ENCODE measurements at places on chromosomes 7 and 10.

DNA sequence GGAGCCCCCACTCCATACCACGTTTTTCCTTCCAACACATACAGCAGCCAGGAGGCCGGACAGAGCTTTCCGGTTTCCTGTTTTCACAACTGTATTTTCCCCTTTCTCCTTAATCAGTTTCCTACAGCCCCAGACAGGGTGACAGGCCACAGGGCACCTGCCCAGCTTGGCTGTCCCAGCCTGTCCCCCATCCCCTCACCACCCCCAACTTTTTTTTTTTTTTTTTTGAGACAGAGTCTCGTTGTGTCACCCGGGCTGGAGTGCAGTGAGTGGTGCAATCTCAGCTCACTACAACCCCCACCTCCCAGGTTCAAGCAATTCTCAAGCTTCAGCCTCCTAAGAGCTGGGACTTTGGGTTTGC, 10.3 kb upstream of the HSPB1 start:
- no peak for DNase-seq

GRCh38 chr10:102408131-102408727, 10.4 kb downstream of the PSD start:
- DNase-seq, result no peak

DNA sequence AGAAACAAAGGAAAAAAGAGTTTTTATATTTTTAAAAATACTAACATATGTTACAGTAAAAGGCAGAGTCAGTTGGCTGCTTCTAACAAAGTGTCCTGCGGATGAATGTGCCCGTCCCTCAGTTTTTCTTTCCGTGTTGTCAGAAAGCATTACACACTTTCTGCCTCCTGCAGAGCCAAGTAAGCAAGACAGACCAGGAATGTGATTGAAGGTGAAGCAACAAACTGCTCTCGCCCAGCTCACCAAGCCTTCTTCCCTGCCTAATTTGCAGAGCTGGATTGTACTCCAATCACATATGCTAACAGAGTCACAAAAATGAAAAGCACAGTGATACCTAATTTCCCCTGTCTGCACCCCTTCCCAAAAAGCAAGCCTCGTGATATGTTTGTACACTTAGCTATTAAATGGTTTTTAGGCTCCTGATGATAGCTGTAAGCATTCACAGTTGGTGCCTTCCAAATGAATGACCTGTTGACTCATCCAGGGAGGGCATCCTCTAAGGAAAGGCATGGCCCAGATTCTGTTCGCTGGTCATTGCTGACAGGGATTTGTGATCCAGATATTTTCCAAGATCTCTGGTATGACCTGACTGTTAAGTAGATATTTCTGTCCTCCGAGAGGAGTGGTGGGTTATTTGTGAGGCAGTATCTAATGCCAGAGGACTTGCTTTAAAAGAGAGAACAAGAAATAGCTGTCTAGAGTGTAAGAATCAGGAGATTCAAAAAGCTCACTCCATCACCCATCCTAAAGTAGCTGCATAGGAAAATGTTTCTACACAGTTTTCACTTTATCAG, 187.3 kb upstream of the PLXDC2 start:
- DNase-seq, result no peak

DNA sequence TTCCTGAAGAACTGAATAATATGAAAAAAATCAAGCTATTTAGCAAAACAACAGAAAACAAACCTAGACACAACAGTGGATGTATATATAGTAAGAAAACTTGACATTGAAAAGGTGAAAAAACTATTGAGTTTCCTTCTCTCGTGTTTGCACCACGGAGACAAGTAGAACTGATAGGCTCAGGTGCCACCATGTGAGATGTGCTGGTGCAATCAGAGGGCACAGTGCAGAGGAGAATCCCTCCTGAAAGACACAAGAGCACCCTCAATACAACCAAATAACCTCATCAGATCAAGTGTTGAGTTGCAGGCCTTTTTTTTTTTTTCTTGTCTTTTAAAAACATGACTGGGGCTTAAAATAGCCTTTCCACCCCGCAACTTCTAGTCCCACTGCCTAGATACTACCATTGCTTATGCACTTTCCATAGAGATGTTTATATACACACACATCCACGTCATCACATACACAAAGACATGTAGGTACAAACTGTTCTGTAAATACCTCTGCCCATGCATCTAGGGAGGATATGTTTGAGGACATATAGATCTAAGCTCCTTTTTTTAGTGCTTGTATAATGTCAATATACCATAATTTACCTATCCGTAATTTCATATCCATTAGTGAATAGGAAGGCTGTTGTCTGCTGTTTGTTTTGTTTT, 54.1 kb downstream of the UBE2H start:
- DNase-seq, result no peak

DNA sequence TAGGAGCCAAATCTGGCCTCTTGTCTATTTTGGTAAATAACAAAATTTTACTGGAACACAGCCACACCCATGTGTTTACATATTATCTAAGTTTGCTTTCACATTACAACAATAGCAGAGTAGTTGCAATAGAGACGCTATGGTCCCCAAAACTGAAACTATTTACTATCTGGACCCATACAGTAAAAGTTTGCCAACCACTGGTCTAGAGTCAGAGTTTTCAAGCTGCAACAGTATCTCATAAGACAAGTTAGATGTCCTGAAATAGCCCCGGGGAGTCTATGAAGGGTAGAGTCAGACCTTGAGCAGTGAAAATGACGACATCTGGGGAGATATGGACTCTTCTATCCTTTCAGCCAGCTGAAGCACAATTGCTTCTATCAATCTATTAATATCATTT, 74.2 kb downstream of the CTNNA3 start:
- no peak for DNase-seq

- DNase-seq, result no peak
Observed at GRCh38 chr7:129676017-129676897, 64.7 kb downstream of the NRF1 start.

DNA sequence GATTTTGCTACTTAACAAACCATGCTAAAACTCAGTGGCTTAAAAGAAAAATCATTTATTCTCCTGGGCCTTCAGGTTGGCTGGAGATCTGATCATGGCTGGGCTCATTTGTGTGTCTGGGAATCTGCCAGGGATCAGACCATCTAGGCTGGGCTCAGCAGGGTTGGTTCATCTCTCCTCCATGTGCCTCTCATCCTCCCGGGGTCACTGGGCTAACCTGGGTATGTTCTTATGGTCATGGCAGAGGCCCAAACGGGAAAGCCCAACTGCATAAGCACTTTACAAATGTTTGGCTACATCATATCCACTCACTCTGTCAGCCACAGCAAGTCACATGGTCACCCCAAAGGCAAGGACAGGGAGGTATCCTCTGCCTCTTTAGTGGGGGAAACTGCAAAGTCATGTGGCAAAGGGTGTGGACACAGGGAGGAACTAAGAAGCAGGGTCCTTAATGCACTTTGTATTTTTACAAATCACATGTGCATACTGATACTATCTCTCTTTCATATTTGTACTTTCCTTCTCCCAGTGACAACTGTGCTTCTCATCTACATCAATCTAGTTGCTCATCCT, 231.4 kb downstream of the BUB3 start:
- no peak for DNase-seq

- DNase-seq, result no peak
Observed at GRCh38 chr7:79412915-79413314, 40.6 kb downstream of the MAGI2 start.

- no peak for DNase-seq
Observed at GRCh38 chr7:24820730-24821044, 63.4 kb upstream of the GSDME start.

DNA sequence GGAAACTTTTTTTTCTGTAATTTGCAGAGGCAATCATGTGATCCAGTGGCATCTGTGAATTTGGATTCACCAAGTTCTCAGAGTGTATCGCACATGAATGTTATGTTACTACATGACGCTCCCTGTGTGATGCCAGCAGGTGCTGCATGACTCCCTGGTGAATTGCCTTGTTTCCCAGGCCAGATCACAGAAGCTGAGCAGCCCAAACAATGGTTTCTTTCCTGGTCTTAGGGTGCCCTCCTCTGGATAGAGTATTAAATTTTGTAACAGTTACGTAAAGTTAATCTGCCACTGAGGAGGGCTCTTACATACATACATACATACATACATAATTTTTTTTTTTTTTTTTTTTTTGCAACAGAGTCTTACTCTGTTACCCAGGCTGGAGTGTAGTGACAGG, 3.6 kb downstream of the ZSCAN21 start:
- DNase-seq, result no peak

- DNase-seq, result no peak
Observed at GRCh38 chr10:92241158-92241500, 49.7 kb downstream of the CPEB3 start.

DNA sequence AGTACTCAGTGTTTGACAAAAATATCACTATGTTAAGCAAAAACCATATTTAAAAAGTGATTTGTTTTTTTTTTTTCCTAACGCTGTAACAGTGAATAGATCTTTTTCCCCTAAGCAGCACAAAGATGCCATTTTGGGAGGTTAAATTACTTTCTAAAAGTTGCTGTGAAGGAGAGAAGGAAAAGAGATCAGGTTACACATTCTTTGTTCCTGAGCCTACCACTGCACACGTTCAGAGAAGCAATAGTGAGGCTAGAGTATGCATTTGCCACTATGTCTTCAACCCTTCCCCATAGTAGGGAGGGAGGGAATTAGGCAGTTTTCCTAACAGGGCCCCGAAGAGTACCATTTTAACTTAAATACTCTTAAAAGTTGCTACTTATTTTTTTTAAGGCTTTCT, 38.9 kb downstream of the BMPR1A start:
- no peak for DNase-seq

DNA sequence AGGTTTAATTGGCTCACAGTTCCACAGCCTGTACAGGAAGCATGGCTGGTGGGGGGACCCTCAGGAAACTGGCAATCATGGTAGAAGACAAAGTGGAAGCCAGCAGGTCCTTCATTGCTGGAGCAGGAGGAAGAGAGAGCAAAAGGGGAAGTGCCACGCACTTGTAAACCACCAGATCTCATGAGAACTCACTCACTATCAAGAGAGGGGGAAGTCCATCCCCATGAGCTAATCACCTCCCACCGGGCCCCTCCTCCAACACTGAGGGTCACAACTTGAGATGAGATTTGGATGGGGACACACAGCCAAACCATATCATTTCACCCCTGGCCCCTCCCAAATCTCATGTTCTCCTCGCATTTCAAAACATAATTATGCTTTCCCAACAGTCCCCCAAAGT, 171.9 kb upstream of the CACNA2D1 start:
- no peak for DNase-seq

DNA sequence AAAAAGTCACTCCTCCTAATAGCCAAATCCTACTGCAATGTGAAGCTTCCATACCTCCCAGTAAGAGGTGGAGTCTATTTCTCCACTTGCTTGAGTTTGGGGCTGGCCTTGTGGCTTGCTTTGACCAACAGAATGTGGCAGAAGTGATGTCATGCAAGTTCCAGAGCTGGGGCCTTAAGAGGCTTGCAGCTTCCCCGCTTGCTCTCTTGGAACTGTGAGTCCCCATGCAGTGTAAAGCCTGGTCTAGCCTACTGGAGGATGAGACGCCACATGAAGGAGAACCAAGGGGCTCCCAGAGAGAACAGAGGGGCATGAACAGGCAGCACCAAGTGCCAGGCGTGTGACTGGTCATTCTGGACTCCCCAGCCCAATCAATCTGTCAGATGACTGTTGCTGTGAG, 58.6 kb upstream of the OPALIN start:
- no peak for DNase-seq

DNA sequence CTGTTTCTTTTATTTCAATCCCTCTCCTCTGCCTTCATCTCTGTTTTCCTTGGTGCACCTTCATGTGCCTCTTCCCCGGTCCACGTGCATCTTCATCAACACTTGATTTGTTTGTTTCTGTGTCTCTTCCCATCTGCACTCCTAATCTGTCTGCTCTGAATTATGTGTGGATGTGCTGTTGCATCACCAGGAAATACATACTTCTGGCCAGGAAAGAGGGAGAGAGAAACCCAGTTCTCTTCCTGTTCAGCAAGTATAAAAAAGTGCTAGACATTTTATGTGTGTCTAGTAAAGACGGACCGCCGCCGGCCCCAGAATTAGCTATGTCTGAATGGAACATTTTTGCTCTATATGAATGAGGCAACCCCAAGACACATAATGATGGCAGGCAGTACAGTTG, 93.8 kb downstream of the CALD1 start:
- DNase-seq, result no peak

DNA sequence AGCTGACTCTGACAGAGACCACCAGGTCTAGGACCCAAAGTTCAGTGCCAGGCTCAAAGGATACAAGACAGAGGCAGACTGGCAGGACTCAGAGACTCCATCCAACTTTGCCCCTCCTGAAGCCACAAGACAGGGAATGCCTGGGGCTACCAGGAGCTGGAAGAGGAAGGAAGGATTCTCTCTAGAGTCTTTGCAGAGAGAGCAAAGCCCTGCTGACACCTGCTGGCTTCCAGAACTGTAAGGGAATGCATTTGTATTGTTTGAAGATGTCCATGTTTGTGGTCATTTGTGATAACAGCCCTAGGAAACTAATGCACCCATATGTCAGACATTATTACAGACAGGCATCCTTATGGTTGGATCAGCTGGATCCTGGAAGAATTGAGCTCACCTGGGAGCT, 132.3 kb upstream of the C7orf33 start:
- no peak for DNase-seq

DNA sequence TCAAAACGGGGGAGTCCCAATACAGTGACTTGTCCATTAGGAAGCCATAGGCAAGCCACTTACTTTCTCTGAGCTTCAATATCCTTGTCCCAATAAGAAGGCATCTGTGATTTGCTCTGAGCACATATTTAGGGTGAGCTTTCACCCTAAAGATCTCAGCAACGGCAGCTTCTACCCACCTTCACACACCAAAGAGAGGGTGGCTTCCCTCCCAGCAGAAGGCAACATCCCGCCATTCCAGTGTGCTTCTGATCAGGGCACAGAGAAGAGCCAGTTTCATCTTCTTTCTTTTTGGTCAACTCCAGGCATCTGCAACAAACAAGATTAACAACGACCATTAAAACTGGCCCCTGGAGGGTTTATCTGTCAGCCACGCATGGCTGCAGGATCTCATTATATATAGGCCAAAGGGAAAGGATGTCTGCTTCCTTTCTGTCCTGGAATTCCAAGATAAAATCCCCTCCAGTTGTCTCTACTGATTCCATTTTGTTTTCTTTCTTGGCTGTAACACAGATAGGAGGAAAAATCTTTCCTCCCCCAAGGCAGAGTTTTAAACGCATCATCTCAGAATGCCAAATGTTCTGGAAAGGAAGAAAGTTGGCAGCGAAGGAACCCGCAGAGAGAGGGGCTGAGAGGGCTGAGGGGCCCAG, 491 bp upstream of the SH2D4B start:
- no peak for DNase-seq

DNA sequence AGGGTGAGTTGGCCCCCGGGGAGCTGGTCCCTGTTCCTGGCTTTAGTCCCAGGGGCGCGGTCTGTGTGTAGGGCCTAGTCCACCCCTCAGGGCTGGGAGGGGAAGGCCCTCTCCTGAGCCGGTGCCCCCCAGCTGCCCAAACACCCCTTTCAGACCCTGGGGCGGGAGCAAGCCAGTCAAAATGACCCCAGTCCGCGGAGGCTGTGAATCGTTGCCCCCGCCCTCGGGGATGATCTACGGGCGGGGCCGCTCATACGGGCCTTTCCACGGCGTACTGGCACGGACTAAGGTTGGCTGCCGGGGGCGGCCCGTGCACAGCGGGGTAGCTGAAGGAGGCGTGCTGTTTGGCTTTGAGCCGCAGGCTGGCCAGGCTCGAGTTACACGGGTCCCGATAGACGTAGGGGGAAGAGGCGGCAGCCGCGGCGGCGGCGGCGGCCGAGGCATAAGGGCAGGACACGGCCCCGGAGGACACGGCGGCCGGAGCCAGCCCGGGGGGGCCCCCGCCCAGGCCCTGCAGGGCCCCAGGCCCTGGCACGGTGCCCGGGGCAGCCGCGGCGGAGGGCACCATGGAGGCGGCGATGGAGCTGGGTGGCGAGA, 4.3 kb downstream of the ELOVL3 start:
- DNase-seq, result no peak
